ENCODE measurements at places on chromosomes 7 and 10.

DNA sequence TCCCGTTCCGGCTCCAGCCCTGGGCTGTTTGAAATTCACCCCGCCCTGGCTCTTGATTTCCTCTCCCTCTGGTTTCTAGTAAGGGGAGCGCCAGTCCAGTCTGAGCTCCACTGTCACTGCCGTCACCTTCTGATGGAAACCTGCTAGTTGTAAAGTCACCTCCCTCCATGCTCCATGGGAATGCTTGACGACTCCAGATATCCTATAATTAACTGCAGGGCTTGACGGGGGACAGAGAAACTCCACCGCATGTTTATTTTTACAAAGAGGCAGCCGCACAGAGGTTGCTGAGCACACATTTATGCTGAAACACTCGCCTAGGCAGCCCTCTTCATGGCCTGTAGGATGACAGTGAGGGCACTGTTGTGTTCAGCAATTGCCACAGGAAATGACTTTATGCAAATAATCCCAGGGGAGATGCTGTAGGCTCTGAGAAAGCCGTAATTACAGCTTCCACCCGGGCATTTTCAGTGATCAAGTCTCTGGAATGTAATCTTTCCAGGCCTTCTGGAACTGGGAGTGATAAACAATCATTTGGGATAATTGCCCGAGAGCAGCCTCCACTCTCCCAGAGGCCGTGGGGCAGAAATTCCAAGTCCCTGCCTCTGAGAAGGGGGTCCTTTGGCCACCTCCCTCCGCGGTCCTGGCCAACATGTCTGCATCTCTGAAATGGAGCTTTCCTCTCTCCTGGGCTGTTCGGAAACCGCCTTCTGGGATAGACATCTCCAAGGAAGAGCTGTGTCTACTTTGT, 300.5 kb downstream of the KLF6 start:
- DNase-seq, result no peak

DNA sequence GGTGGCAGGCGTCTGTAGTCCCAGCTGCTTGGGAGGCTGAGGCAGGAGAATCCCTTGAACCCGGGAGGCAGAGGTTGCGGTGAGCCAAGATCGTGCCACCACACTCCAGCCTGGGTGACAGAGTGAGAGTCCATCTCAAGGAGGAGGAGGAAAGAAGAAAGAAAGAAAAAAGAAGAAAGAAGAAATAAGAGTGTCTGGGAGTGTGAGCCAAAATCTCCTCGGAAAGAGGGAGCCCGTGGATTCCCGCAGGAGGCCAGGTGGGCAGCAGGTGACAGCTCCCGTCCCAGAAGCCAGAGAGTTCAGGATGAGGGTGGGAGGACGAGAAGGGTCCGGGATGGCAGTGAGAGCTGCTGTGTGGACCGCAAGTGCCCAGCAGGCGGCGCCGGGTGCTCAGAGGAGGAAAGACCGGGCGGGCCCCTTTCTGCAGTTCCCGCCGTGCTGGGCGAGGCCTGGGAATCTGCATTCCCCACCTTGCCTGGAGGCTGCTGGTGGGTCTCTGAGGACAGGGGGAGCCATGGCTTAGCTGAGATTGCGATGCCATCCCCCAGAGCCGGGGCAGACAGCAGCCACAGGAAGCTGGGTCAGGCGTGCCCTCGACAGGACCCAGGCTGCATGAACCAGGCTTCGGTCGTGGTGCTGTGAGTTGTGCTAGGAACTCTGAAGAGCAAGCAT, 17.1 kb upstream of the AMZ1 start:
- DNase-seq, result peak; percentile 39

DNA sequence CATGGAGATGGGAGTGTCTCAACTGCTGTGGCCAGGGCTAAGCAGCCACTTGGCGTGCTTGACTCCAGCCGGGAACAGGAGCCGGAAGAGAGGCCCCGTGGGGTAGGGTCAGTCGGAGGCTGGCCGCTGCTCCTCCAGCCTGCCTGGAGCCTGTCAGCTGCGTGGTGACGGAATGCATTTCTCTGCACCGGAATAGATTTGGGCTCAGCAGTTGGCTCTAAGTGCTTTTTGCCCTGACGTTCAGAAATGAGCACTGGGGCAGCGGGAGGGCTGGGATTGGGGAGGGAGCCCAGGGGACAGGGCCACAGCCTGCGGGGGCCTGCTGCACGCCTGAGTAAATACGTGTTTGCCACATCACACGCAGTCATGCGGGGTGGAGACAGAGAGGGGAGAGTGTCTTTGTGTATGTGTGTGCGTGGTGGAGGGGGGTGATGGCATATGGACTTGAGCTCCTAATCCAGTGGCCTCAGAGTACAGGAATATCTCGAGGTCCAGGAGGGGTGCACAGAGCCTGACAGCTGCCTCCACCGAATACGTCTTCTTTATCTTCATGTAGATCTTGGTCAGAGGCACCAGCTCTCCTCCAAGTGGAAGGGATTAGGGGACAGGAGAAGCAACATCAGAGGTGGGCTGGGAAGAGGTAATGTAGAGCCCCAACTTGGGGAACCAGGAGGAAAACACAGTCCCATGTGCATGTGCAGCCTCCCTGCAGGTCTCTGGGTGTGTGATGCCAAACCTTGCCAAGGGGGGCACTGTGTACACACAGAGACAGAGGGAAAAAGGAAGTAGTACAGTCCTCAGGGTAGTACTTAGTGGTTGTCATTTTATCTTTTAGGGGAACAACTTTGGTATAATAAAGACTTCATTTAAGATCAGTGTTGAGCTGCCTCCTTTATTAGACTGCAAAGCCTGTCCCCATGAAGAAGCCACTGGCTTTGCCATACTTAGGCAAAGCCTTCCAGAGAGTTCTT, 151.4 kb downstream of the CDH23 start:
- DNase-seq, result peak; percentile 9

DNA sequence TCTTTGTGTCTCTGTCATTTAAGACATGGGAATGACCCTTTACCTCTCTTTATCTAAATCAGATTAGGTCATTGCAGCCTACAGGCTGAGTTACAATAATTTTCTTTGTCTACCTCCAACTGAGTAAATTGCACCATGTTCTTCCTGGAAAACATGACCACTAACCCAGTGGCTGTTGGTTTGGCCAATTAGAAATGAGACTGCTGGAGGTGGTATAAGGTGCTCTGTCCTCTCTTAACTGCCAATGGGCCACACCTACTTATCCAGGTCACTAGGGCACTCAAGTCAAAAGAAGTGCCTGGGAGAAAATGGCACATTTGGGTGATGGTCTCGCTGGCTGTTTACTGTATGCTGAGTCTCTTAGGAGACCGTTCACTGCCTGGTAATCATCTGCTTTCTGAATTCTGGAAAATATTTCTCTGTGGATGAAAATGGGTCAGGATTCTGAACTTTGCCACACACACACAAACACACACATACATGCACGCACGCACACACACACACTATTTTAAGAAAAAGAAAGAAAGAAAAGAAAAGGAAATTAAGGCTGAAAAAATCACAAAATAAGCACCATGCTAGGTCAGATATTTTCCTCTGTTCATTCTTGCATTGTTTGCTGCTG, 16.4 kb downstream of the STAMBPL1 start:
- no peak for DNase-seq

DNA sequence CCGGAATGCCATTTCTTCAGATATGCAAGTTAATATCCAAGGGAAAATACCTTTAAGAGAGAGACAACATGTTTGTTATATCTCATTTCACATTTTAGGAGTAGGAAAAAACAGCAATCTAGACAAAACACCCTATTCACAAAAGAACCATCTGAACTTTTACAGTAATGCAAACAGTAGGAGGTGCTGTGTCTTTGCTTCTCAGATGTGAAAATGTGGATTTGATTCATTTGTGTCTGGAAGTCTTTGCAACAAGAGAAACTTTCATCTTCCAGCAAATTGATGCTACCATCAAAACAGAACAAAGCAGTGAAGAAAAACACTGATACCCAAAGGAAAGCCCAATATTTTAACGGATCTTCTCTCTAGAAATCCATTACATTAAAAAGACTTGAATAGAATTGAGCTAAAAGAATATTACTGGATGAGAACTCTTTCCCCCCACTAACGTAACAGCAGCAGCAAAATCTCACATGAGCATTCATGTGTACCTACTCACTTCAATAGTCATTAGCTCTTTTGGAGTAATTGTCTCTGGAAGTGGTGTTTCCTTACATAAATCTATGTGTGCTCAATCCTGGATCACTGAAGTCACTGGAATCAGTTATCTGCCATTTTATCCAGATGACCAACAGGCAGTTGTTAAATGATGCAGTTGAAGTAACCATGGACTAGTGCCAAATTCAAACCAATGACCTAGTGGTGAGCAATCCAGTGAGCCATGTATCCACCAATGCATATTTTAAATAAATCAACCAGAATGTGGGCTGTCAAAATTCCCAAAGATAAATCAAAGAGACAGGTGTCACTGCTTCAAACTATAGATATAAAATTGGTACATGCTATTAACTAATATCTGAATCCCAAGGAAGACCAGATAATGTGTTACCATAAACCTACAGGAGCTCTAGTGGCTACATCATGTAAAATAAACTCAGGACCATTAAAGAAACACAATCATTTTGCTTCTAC, 1.8 kb downstream of the SEMA3C start:
- DNase-seq, result no peak

DNA sequence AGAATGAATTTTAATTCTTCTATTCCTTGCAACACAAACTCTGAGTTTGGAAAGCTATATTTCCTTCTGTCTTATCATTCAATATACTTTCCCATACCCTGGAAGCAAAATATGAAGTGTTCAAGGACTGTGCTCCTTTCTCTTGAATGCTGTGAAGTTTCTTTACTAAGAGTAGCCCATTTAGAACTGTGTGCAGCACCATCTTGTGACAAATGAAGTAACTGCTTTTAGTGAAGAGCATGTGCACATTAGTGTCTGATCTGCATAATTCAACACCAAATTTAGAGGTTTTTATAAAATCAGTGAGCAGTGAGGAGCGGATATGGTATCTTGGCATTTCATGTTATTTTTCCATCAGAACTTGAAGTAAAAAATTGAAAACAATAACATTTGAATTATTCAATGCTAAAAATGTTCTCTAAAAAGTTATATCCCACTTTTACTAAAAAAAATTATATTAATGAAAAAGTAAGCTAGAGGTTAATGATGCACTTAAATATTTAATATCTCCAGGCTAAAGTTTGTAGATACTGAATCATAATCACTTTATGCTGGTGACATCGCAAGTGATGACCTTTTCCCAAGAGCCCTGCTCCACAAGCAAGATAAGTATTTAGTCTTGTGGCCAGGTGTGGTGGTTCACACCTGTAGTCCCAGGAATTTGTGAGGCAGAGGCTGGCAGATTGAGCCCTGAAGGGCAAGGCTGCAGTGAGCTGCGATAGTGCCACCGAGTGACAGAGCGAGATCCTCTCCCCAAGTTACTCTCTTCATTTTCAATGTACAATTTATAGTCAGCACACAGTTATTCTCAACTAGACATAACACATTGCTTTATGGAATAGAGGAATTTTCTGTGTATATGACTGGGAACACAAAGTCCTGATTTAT, 108.8 kb upstream of the PCLO start:
- DNase-seq, result no peak

DNA sequence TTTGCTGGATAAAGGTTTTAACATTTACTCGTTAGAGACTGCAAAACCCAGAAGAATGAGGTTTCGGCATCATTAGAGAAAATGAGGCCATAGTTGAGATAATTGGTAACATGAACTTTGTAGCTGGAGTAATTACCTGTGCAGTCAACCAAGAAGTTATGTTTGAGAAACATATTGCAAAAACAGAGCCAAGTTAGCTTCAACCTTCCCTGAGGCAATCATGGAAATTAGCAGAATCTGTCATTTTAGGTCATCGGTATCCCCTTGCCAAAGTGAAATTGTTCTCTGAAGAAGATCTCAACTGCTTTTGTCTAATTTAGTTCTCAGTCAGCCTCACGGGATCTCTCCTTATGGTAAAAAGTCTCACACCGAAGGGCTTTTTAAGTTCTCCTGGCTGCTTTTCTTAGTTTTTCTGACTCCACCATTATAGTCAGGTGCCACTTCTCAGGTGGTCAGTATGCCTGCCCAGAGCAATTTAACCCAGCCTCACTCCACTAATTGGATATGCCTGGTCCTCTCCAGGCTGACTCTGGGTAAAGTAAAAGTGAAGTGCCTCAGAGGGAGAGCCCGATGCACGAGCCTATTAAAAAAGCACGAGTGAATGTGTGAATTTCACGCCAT, 52.5 kb downstream of the NRCAM start:
- no peak for DNase-seq

DNA sequence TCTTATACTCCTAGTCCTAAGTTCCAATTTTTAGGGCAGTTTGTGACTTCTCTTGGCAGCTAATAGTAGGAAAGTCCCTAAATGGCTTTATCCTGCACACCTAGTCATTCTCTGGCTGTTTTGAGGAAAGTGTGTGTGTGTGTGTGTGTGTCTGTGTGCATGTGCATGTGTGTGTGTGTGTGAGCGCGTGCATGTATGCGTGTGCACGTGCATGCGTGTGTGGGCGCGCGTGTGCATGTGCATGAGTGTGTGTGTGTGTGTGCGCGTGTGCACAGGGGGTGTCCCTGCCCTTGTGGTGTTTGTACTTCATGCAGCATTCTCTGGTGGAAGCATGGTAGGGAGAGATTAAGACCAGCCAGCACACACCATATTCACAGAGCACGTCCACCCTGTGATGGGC, 18.2 kb downstream of the MACROH2A2 start:
- DNase-seq, result no peak

GRCh38 chr7:100156331-100157068, 2.0 kb downstream of the TRAPPC14 start:
- no peak for DNase-seq

DNA sequence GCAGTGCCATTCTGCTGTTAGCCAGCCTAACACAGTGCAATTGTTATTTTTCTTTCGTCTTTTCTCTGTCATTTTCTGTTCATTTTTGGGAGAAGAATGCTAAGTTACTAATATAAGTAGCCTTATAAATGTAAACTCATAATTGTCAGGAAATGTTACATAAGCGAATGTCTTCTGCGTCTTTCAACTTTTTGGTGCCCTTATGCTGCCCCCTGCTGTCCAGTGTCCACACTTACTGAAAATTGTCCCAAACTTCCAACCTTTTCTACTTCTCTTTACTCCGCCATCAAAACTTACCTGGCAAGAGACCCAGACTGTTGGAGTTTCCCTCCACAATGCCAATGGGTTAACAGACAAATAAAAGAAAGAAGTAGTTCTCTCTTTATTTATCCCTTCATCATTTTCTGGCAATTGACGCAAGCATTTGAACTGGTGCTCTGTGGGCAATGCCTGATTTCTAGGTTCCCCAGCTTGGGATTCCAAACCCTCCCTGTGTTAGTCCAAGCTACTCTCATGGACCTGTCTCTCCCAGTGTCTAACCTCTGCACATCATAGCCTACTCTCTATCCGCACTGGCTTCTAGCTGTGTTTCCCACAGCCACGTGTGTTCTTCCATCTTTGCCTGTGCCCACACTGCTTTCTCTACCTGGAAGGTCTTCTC, 21.0 kb upstream of the EPC1 start:
- peak; percentile 23 for DNase-seq

- DNase-seq, result no peak
Measured at GRCh38 chr10:86943316-86944030, 13.9 kb downstream of the MMRN2 start.

- no peak for DNase-seq
Measured at GRCh38 chr10:116014326-116014725, 258.7 kb downstream of the GFRA1 start.

- DNase-seq, result no peak
Measured at GRCh38 chr7:19816128-19816527, 42.7 kb upstream of the TMEM196 start.
